CD8-positive, alpha-beta T cell (primary cell): ENCODE measurements at places on chromosomes 16 and 17. TPM values are rescaled to one million over a fixed set of nuclear protein-coding genes. Genes with fewer than 3 reads are reported as not detected.

GRCh38 chr16:20611975-20612481, 35.9 kb upstream of the ACSM2B start:
- DNase-seq, result no peak

KRT9 gene
- total RNA-seq, result not detected

DNA sequence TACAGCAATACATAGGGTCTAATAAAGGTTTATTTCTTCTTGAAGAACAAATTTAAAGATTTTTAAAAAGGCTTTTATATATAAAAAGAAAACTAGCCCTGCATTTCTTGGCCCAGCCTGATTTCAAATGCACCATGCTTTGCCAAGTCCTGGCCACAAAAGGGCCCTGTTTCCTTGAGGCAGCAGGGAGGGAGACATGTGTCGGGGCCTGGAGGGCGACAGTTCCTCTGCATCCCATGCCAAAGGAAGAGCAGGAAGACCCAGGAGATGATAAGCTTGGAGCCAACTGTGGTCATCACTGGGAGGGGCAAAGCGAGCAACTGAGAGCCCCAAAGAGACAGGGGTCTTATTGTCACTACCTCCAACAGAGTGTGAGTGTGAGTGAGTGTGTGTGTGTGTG, 571.5 kb upstream of the PSMD7 start:
- DNase-seq, result no peak

GRCh38 chr17:17346428-17347233, 43.5 kb downstream of the NT5M start:
- DNase-seq, result no peak

- DNase-seq, result no peak
These were observed 177.4 kb downstream of the FTO start for GRCh38 chr16:53881371-53881770.

- DNase-seq, result no peak
These were observed 49.2 kb downstream of the CRISPLD2 start for GRCh38 chr16:84868829-84869472.

DNA sequence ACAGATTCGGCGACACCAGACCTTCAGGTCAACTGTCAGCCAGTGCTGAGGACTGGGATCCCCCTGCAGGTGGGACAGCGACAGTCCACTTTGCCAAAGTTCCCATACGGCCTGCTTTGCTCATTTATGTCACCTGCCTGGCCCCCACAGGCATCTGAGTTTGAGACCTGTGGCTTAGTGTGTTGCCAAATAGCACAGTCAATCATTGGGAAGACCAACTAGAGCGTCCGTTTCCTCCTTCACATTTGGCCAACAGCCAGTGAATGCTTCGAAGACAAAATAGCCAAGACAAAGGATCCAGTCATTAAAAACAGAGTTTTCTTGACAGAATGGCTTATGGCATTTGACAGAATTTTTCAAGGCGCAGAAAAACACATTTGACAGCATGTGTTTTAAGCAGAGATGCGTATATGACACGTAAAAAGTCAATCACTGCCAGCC, 113.8 kb downstream of the ABCC12 start:
- DNase-seq, result no peak

- no peak for DNase-seq
These were observed 416 bp downstream of the METTL26 start for GRCh38 chr16:635573-636205.

- no peak for DNase-seq
These were observed 283.6 kb downstream of the ABCC12 start for GRCh38 chr16:47872225-47872624.

- no peak for DNase-seq
These were observed 37.3 kb upstream of the ICAM2 start for GRCh38 chr17:64057701-64058263.

GRCh38 chr16:48081656-48082055, 74.1 kb downstream of the ABCC12 start:
- DNase-seq, result no peak

DNA sequence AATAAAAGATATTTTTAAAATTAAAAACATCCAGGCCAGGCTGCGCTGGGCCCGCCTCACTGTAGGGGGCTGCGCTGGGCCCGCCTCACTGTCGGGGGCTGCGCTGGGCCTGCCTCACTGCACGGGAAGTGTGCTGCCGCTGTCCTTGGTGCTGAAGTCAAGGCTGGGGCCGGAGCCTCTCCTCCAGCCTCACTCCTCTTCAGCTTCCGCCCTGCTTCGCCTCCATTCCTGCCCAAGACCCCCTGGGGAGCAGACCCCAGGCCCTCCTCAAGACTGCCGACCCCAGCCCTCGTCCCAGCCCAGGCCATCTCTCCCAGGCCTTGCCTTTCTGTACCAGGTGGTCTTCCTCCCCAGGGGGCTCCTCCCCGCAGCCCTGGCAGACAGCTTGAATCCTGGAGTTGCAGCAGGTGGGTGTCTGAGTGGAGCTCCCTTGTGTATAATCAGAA, 26.2 kb downstream of the ENDOV start:
- DNase-seq, result peak; percentile 43

TTYH2 gene
- total RNA-seq, result 4.6 TPM

TEKT1 gene
- total RNA-seq, result not detected

- no peak for DNase-seq
These were observed 2.1 kb downstream of the ATP5PD start for GRCh38 chr17:75044716-75045115.

GRCh38 chr17:42843358-42843934, 934 bp upstream of the AOC2 start:
- DNase-seq, result no peak

DNA sequence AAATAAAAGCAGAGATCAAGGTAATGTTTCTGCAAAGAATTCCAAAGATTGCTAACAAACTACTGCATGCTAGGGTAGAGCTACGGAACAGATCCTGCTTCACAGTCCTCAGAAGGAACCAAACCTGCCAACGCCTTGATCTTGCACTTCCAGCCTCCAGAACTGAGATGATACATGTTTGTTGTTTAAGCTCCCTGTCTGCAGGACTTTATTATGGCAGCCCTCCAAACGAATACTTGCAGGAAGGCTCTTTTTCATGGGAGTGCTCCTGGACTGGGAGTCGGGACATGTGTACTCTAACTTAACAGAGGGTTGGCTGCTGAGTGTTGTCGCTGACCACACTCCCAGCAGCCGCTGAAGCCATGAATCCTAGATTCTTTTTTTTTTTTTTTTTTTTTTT, 808.8 kb upstream of the EEF2KMT start:
- DNase-seq, result no peak

- no peak for DNase-seq
These were observed 59.1 kb downstream of the ABCC6 start for GRCh38 chr16:16164243-16164642.

- no peak for DNase-seq
These were observed 13.5 kb downstream of the COL1A1 start for GRCh38 chr17:50187751-50188530.

GRCh38 chr16:19239511-19240155, 45.9 kb upstream of the CLEC19A start:
- no peak for DNase-seq

DNA sequence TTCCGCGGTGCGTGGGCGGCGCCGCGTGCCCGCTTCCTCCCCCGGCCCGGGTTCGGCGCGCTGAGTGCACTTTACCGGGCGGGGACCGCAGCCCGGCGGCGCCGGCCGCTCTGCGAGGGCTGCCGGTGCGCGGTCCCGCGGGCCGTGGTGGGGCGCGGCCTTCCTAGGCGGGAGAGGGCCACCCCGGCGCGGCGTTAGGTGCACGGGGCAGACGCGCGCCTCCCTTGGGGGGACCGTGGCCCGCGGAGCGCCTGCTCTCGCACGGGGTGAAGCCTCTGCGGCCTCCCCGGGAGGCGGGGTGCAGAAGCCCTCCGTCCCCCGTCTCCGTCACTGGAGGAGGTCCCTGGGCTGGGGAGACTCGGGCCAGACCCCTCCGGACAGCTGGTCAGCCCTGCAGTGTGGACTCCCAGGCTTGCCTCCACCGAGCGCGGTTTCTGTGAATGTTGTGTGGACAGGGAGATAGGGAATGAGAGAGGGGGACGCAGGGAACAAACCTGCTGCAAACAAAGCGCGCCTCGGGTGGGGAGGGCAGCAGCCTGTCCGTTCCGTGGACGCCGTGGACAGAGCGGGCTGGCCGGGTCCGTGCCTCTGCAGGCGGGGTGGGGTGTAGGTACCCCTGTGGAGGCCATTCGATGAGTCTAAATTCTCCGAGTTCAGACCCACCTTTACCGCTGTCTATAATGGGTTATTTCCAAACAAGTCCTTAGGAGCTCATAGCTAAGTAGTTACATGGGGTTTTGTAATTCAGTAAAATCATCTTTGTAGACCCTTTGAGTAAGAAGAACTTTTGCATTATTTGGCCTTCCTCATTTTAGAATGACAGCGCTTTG, 721 bp downstream of the TBCD start:
- no peak for DNase-seq

TNFSF13 gene
- total RNA-seq, result 0.64 TPM

DNA sequence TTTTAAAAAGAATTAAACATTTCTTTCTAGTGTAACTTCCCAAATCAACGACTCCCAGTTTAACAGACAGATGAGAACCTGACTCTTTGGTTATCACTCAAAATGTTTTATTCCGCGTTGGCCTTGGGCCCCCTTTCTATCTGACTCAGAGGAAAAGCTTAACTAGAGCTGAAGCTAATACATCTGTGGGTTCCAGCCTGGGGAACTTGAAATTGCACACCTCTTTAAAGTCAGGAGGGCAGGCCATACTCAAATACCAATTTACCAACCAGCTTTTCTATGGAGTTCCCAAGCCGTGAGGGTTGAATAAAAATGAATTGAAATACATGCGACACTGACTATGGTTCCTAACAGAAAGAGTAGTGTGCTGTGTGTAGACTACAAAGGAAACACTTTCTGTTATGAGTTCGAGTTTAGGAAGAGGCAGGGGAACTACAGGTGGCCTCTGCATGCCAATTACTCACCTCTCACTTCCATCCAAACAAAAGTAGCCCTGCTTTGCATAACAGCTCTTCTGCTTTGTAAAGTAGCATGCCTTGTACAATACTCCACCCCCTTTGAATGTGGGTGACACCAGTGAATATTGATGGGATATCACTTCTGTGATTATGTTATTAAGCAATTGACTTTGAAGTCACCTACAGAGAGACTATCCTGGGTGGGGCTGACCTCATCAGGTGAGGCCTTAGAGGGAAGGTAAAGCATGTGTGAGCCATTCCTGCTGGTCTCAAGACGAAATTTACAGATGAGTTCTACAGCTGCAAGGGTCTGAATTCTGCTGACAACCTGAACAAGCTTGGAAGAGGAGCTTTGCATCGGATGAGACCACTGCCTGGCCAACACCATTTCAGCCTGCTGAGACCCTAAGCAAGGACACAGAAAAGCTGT, 92.1 kb downstream of the WDR59 start:
- DNase-seq, result no peak

DHRS7C gene
- not detected for total RNA-seq

DNA sequence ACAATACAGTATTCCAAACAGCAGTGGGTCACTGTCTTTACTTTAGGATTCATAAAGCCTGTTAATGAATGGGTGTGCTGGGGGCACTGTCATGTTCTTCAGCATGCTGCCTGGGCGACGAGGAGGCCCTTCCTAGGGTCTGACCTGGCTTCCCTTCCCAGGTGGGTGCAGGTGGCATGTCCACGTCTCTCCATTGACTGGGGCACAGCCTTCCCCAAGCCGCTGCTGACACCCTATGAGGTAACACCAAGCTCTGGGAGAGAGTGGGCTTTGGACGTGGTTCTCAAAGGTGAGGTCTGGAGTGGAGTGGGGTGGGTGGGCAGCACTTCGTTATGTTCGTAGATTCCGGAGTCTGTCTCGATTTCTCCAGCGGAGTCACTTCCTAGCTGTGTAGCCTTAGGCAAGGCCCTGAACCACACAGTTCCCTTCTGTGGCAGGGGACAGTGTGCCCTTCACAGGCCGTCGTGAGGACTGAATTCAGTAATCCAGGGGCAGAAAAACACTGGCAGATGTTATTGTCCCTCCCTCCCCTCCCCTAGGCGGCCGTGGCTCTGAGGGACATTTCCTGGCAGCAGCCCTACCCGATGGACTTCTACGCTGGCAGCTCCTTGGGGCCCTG, 771 bp upstream of the OVCA2 start:
- no peak for DNase-seq

GRCh38 chr17:34714475-34715410, 135.4 kb downstream of the TMEM132E start:
- no peak for DNase-seq

- no peak for DNase-seq
These were observed 3.9 kb downstream of the LPO start for GRCh38 chr17:58242171-58242784.

GRCh38 chr17:45315648-45316433, 979 bp downstream of the MAP3K14 start:
- DNase-seq, result no peak

ABHD15 gene
- total RNA-seq, result 8.7 TPM

GRCh38 chr16:87505834-87506233, 13.0 kb upstream of the ZCCHC14 start:
- no peak for DNase-seq

DNA sequence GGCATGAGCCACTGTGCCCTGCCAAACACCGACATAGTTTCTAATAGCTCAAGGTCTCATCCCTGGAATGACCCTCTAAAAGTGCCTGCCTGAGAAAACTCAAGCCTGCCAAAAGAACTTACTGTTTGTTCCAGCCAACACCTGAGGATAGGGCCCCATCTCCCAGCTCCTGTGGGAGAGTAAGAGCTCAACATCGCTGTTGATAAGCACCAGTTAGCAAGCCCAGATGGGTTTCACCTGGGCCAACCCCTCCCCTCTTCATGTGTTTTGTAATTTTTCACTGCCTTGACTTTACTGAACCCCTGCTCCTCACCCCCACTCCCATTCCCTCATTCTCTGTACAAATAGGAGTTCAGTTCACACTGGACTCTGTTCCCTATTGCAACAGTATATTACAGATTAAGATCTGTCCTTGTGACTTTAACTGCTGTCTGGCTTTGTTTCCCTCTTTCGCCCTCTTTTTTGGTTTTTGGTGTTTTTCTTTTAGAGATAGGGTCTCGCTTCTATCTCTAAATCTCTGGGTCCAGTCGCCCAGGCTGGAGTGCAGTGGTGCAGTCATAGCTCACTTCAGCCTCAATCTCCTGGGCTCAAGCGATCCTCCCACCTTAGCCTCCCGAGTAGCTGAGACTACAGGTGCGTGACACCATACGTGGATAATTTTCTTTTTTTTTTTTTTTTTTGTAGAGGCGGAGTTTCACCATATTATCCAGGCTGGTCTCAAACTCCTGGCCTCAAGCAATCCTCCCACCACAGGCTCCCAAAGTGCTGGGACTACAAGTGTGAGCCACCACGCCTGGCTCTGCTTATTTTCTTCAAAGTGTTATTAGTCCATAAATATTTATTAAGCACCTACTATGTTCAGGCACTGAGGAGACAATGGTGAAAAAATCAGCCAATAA, 12.3 kb downstream of the NUPR1 start:
- no peak for DNase-seq

DNA sequence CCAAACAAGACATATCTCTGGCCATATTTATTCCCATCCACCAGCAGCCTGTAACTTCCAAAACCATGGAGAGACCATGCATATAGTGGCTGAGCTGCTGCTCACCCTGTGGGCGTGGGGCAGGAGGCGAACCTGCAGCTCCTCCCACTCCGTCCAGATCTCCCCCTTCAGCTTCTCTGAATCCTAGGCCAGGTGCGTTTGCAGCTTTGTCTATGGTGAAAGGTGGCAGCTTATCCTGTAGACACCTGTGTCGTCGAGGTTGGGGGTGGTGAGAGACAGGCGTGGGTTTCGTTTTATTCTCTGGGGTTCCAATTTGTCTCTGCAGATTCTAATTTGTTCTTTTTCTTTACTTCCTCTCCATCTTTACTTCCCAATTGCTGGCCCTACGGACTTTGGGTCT, 9.7 kb upstream of the ANKS4B start:
- no peak for DNase-seq
